Posterior cingulate gyrus (tissue), 11 donors: ENCODE measurements at places on chromosomes 5 and 9.

DNA sequence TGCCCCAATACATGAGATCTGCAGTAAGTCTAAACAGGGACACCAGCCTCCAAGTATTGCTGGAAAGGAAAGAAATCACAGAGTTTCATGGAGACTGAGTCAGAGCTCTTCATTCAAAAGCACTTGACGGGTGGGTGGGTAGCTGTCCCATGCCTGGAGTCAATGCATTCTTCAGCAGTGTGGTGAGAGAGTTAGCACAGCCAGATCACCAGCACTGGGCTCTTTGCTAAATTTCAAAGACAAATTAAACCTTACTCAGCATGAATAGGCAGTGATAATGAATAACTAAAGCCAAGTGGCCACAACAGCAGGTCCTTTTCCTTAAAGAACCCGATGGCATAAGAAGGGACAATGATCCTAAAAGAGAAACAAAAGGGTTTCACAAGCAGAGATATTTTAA is 192.4 kb downstream of the ACTL7B start:
- no peak for DNase-seq

DNA sequence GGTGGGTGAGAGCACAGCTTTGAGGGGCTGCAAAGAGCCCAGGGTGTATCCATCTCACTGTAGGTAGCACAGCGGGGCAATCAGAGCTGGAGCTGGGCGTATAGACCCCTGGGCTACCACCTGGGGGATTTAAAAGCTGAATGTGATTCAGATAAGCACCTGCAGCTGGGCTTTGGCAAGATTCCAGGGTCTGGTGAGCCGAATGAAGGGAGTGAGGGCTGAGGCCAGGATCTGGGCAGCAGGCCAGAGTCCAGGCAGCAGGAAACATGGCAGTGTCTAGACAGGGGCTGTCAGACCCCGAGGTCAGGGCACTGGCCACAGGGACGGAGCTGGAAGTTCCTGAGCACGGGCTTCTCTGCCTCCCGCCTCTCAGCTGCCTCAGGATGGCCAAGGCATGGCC is 8.7 kb downstream of the ASS1 start:
- DNase-seq = no peak

DNA sequence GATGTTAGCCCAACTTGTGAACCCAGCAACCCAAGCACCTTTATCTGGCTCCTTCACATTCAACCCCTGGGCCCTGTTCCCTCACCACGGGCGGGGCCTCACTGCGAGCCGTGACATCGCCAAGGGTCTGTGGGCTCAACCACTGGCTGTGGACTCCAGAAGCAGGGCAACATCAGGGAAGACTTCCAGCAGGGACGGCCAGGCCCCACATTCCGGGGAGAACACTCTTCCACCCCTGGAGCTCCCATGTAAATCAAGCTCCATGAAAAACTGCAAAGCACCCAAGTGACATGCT is 175.3 kb downstream of the ERCC6L2 start:
- DNase-seq = no peak

DNA sequence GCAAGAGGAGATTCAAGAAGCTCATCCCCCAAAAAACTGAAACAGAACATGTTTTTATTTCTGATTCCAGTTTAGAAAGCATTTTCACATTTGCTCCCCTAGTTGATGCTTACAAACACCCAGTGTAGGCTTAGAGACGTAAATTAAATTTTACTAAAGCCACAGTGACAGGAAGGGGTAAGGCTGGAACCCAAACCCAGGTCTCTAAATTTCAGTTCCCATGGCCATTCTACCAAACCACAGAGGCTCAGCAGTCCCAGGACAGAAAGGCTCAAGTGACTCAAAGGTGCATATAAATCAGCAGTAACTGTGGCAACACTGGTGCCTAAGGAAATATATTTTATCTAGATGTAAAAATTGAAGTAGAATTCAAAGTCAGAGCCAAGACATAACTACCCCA is 128.7 kb downstream of the CEP120 start:
- DNase-seq = no peak

DNA sequence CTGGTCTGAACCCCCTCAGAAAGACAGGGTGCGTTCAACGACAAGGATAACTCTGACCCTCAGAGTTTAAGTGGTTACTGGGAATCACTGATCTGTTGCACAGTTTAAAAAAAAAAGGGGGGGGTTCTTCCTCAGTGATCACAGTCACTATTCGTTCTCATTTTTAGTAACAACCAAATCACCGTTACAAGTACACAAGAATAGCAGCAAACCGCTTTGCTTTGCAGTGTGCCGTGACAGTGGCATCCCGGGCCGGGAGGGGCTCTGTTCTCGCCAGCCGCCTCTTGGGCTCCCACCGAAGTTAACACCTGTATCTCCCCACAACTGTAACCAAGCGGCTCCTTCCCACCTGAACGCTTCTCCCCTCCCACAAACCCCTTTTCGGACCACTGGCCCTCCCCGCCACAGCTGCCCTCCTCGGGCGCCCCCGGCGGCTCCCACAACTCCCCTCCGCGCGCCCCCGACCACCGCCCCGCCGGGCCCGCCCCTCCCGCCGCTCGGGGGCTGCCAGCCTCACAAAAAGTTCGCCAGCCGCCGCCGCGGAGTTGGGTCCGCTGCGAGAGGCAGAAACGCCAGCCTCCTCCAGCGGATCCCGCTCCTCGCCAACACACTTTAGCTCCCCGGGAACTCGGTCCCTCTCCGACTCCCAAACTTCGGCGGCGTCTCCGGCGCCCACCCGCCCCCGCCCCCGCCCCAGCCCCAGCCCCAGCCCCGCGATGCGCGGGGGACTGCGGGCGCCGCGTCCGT is 1.2 kb downstream of the SSBP2 start:
- peak; percentile 76 for DNase-seq

- no peak for DNase-seq
Measured at GRCh38 chr9:77876091-77876490, 155.5 kb downstream of the GNAQ start.

- DNase-seq = no peak
Measured at GRCh38 chr9:112041536-112042243, 133.4 kb downstream of the SUSD1 start.
